ENCODE measurements at places on chromosomes 11 and 22.

DNA sequence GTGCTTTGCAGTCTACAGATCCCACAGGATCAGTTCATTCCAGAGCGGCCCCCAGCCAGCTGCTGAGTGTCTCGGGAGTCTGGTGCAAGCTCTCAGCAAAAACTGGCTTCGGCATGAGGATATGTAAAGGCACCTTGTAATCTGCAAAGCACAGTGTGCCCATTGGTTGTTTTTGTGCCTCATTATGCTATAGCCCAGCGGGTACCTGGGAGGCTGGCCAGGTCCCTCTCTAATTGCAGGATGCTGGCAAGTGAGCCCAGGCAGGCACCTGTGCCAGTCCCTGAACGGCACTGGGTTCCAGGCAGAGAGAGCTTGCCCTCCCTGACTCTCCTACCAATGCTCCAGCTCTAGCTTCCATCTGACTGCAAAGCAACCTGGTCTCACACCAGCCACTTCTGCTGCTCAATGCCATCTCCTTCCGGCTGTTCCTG lies 128.7 kb downstream of the DSCAML1 start:
- no peak for DNase-seq

- DNase-seq: peak; percentile 10
These were observed 31.3 kb downstream of the MTNR1B start for GRCh38 chr11:93000511-93001476.

GRCh38 chr11:47589118-47589517 lies 2.6 kb downstream of the FAM180B start:
- DNase-seq: no peak

GRCh38 chr11:36738292-36738861 lies 140.3 kb upstream of the RAG2 start:
- DNase-seq: no peak

- no peak for DNase-seq
These were observed 146.5 kb downstream of the MYO18B start for GRCh38 chr22:25888399-25889054.

DNA sequence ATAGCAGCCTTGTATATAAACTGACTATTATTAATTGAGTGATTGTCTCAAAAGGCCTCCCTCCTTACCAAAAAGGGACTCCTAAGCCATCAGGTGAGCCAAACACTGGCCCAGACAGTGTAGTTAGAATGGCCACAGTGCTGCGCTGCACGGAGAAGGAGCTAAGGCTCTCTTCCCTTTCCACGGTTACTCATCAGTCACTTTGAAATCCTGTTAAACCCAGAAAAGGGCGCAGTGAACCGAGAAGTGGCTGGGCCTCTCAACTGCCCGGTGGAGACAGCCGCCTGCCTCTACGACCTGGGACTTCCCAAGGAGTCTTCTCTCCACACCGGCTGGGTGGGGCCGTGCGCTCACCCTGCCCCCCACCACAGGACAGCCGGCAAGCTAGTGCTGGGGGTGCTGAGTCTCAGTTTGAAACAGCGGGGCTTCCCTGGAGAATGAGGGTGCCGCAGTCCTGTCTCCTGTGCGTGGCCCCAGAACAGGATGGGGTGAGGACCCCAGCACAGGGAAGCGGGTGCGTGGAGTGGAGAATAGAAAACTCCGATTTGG lies 1.3 kb downstream of the MYH9 start:
- DNase-seq: no peak

DNA sequence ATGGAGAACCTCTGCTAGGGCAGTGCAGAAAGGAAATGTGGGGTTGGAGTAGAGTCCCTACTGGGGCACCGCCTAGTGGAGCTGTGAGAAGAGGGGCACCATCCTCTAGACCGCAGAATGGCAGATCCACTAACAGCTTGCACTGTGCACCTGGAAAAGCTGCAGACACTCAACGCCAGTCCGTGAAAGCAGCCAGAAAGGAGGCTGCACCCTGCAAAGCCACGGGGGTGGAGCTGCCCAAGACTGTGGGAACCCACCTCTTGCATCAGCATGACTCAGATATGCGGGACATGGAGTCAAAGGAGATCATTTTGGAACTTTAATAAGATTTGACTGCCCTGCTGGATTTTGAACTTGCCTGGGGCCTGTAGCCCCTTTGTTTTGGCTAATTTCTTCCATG lies 8.7 kb downstream of the TSKU start:
- peak; percentile 35 for DNase-seq

DNA sequence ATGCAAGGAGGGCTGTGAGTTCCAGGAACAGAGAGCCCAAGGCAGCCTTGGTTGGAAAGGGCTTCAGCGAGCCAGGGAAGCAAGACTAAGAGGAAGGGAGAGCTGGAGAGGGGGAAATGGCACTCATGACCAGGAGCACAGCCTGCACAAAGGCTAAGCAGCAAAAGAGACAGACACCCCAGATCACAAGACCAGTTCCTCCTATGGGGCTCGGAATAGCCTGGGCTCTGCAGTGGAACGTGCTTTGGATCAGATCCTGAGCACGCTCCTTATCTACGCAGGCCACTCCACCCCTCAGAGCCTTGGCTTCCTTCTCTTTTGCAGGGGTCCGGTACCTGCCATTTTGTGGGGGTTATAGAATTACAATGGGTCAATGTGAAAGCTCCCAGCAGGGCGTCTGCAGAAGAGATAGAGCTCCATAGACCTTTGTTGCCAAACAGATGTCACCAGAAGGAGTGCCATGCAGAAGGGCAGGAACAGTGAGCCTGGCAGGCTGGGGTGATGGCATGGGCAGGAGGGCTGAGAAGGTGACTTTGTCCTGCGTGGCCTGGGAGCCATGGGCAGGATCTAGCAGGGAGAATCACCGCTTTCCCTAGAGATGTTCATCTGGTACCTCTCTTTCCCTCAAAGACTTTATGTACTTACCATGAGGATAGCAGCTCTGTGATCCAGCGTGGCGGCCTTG lies 33.8 kb downstream of the ZC3H7B start:
- no peak for DNase-seq

DNA sequence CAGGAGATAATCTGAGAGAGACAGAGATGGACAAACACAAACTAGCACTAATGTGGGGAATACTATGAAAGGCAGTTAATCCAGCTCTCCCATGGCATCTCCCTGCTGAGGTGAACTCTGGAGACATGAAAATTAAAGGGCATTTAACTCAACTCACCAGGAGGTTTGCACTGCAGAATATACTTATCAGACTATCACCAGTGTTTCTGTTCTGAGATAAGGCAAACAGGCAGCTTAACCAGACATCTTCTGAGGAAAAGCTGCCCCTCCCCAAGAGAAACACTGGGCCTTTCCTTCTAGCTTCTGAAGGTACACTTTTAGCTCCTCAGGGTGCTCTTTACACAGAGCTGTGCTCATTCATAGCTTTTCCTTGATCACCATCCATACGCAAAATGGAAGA lies 85.5 kb downstream of the AMBRA1 start:
- no peak for DNase-seq

GRCh38 chr11:118790357-118791110 lies 430 bp downstream of the DDX6 start:
- DNase-seq: peak; percentile 59

- DNase-seq: no peak
These were observed 34.6 kb upstream of the KCNQ1OT1 start for GRCh38 chr11:2734181-2735052.

DNA sequence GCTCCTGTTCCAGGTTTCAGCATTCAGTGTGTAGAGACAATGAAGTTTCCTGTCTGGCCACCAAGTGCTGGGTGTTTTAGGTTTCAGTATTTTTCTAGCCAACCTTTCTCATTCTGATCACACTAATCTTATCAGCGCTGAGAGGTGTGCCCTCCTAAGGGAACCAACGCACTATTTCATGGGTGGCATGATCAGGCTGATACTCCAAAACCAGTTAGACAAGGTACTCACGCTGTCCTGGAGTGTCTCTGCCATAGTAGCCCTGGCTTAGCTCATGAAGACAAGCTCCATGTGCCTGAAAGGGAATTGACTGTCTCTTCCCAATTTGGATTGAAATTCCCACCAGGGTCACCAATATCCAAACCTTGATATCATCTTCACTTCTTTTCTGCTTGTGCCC lies 8.0 kb upstream of the RAB38 start:
- DNase-seq: no peak

DNA sequence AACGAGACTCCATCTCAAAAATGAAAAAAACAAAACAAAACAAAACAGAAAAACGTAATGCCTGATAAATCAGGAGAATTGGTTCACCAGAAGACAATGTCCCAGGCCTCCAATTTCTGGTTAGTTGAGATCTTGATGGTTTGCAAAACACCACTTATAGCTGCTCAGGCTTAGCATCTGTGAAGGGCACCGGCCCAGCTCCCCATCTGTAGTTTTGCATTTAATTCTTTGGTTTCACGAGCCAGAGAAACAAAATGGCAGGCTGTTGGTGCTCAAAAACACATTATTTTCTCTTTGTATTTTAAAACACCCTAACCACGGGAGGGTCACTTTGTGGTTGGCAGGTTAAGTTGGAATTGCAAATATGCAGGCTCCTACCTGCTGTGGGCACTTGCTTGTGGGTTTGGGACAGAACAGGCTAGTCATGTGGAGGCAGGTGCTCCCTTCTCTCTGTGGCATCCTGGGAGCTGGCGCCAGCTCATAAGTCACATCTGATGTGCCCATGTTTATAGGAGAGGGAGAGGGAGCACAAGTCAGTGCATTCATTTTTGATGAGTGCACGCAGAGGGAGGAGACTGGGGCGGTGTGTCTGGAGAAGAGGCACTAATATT lies 145.9 kb downstream of the CEP164 start:
- DNase-seq: no peak

- peak; percentile 8 for DNase-seq
These were observed at the start of gene IL10RA for GRCh38 chr11:117985953-117986887. TSS of gene IL10RA (plus strand) at chr11:117986394. CDS start at chr11:117986468, 74 bp downstream.

GRCh38 chr22:25410849-25411248 lies 153.6 kb upstream of the GRK3 start:
- no peak for DNase-seq

DNA sequence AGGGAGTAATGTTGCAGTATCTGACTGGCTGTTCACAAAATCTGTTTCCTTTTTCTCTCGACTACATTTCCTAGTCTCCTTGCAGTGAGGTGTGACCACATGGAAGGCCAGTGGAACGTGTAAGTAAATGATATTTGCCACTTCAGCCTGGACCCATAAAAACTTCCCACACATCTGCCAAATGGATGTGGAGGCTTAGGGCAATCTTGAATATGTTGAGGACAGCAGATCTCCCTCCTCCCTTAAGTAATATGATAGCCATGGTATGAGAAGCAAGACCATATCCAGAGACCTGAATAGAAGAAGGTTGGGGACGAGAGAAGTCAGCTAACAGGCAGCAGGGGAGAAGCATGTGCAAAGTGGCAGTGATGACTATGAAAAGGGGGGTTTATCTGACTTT lies 33.0 kb upstream of the C11orf87 start:
- no peak for DNase-seq

- no peak for DNase-seq
These were observed 127.9 kb upstream of the NTM start for GRCh38 chr11:131242476-131243000.

DNA sequence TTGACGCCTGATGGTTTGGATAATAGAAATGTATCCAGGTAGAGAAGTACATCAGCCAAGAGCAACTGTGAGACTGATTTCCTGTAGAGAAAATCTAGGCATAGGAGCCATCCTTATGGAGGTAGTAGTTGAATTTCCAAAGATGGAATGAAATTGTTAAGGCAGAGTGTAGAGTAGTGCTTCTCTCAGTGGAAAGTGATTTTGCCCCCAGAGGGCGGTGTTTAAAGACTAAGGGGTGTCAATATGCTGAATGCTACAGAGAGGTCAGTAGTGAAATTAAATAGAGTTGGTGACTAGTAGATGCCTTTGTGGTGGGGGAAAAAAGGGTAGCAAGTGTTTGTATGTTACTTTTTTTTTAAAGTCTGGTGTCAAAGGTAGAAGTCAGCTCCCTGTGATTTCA lies 54.5 kb downstream of the TRIM44 start:
- DNase-seq: no peak

DNA sequence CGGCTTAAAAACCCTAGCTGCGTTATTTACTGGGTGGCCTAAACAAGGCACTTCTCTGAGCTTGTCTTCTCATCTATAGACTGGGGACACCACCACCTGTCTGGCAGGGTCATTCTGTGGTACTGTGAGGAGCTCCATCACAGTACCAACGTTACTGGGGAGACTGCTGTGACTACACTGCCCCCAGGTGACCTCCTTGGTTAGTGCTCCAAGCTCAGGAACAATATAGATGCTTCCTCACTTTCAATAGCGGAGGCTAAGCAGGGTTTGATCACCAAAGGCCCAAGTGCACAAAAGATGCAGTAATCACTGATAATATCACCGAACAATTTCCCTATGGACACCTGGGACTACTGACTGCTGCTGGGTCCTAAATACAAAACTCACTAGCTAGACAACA lies 18.8 kb downstream of the PRPF19 start:
- peak; percentile 66 for DNase-seq

- DNase-seq: no peak
These were observed 91.9 kb upstream of the BID start for GRCh38 chr22:17866127-17866526.

- DNase-seq: no peak
These were observed 758.3 kb downstream of the NELL1 start for GRCh38 chr11:21427726-21428125.

GRCh38 chr11:83087035-83087434 lies 15.3 kb upstream of the RAB30 start:
- peak; percentile 39 for DNase-seq

DNA sequence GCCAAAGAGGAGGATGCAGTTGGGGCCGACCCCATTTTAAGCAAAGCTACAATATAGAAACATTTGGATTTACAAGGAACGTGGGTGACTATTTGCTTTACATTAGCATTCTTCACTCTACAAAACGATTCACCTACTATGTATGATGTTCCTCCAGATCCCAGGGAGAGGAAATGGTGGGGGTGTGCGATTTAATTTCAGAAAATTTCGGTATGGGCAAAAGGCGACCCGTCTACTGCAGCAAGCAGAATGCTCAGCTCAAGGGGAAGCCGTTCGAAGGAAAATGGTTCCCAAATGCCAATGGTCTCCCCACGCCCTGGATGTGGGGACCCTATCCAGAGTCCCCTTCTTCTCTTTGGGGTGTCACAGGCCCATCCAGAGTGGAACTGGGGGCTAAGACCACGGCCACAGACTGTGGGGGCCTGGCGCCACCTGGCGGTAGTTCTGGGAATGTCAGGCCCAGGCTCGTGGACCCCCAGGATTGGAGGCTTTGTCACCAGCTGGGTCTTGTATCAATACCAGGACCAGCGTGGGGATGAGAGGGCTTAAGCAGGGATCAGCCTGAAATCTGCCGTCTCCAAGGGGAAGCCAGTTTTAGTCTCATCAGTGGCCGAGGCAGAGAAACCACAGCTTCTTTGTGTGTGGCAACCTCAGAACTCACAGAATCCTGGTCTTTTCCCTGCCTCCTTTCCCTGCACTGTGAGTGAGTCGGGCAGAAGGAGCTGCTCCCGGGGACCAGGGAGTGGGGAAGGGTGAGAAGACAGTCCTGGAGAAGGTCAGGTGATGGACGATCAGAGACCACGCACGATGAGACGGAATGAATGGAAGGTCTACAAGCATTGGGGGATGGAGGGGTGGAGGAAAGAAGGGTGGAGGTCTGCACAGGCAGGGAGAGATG lies 8.4 kb downstream of the LRRC10B start:
- peak; percentile 8 for DNase-seq

All from HepG2 (cell line).